ENCODE measurements at places on chromosomes 16 and 17. TPM values are rescaled to one million over a fixed set of nuclear protein-coding genes. Genes with fewer than 3 reads are reported as not detected.
A peak's percentile ranks its signal among the peaks of the same experiment; 100 is the strongest.

GRCh38 chr16:22163806-22164205 lies 1.5 kb downstream of the SDR42E2 start:
- peaks cover 10% of the 10 kb centered on the region for H3K27me3 ChIP-seq
- H3K4me1 ChIP-seq = peaks cover 5% of the 10 kb centered on the region
- H3K4me3 ChIP-seq = no peak overlapping the region

DNA sequence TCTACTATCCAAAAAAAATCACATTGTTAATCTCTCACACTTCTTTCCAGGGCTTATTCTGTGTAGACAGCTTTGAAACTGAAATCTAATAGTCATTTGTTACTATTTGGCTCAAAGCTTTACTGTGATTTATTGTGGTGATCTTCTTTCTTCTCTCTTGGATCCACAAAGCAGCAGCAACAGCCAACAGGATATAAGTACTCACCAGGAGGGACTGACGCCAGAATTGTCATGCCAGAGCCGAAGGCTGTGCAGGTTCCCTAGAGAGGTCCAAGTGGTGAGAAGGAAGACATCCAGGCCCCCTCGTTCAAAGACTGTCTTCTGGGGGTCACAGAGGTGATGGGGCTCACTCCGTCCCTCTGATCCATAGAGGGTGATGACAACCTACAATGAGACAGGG lies 33.3 kb downstream of the PKD1L3 start:
- H3K36me3 ChIP-seq = no peaks in the 10 kb centered on the region
- H3K4me1 ChIP-seq = no peaks in the 10 kb centered on the region
- H3K27ac ChIP-seq = no peak overlapping the region

- DNase-seq = no peak
- H3K4me3 ChIP-seq = peak within 1 kb of the TSS; percentile 50
- H3K36me3 ChIP-seq = peaks cover 26% of the 10 kb centered on the region
- peaks cover 55% of the 10 kb centered on the region for H3K27me3 ChIP-seq
- H3K4me1 ChIP-seq = no peaks in the 10 kb centered on the region
- no peak within 1 kb of the TSS for H3K27ac ChIP-seq
Observed at GRCh38 chr17:7262192-7262934, at the start of gene CLDN7. TSS of gene CLDN7 (minus strand) at chr17:7262478. CDS start at chr17:7262043, 435 bp downstream.

- no peaks in the 10 kb centered on the region for H3K4me1 ChIP-seq
- no peak overlapping the region for H3K4me3 ChIP-seq
- H3K27me3 ChIP-seq = no peaks in the 10 kb centered on the region
- H3K27ac ChIP-seq = no peak overlapping the region
Observed at GRCh38 chr16:87976665-87977064, 25.4 kb downstream of the BANP start.

GRCh38 chr17:59424331-59424730 lies 92.9 kb downstream of the YPEL2 start:
- peak overlapping the region; percentile 90 for H3K27ac ChIP-seq
- DNase-seq = no peak
- peaks cover 71% of the 10 kb centered on the region for H3K4me1 ChIP-seq
- H3K27me3 ChIP-seq = no peaks in the 10 kb centered on the region

- peaks cover 6% of the 10 kb centered on the region for H3K4me1 ChIP-seq
- no peak overlapping the region for H3K4me3 ChIP-seq
- no peaks in the 10 kb centered on the region for H3K27me3 ChIP-seq
- no peaks in the 10 kb centered on the region for H3K36me3 ChIP-seq
Observed at GRCh38 chr16:1113889-1114526, 18.0 kb upstream of the C1QTNF8 start.

GRCh38 chr17:2435862-2436261 lies 35.0 kb upstream of the MNT start:
- peaks cover 27% of the 10 kb centered on the region for H3K36me3 ChIP-seq
- H3K27ac ChIP-seq = no peak overlapping the region
- H3K4me1 ChIP-seq = no peaks in the 10 kb centered on the region
- no peak overlapping the region for H3K4me3 ChIP-seq

Gene CCT6B
- 3.6 TPM for total RNA-seq

GRCh38 chr16:85258629-85259028 lies 146.4 kb upstream of the CIBAR2 start:
- H3K4me3 ChIP-seq = no peak overlapping the region
- no peaks in the 10 kb centered on the region for H3K27me3 ChIP-seq
- H3K27ac ChIP-seq = no peak overlapping the region

DNA sequence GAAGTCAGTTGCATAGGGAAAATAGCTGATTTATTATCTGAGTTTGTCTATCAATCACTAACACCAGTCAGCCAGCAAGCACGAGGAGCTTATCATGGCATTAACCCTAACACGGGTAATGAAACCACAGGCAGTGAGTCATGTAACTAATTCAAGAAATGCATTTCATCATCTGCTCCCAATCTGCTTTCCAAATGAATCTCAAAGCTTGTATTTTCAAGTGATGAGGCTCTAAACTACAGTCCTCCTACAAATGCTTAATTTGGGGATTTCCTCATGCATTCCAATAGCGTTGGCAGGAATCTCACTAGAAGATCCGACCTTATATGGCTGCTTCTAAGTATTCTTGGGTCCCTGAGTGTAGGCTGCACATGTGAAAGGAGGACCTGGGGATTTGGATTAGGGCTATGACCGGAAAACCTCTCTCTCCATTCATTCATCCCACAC lies 118.4 kb upstream of the HSBP1 start:
- no peaks in the 10 kb centered on the region for H3K27me3 ChIP-seq
- no peaks in the 10 kb centered on the region for H3K36me3 ChIP-seq

GRCh38 chr17:45316434-45317110 lies at the start of gene MAP3K14:
TSS of gene MAP3K14 (minus strand) at chr17:45317020. CDS start at chr17:45290745, 26,275 bp downstream.
- H3K27me3 ChIP-seq = no peaks in the 10 kb centered on the region
- peak within 1 kb of the TSS; percentile 95 for H3K27ac ChIP-seq
- DNase-seq = peak; percentile 89
- peak within 1 kb of the TSS; percentile 93 for H3K4me3 ChIP-seq
- no peaks in the 10 kb centered on the region for H3K36me3 ChIP-seq

Gene ORMDL3
- total RNA-seq = 50.8 TPM

- peaks cover 13% of the 10 kb centered on the region for H3K4me1 ChIP-seq
- DNase-seq = no peak
- no peak overlapping the region for H3K4me3 ChIP-seq
- H3K27me3 ChIP-seq = no peaks in the 10 kb centered on the region
- no peak overlapping the region for H3K27ac ChIP-seq
Observed at GRCh38 chr16:10552998-10553491, 27.4 kb downstream of the EMP2 start.

GRCh38 chr16:31872201-31872600 lies 1.4 kb upstream of the ZNF267 start:
- no peaks in the 10 kb centered on the region for H3K36me3 ChIP-seq
- H3K4me1 ChIP-seq = peaks cover 34% of the 10 kb centered on the region
- no peak overlapping the region for H3K27ac ChIP-seq
- H3K27me3 ChIP-seq = no peaks in the 10 kb centered on the region
- H3K4me3 ChIP-seq = no peak overlapping the region

- peaks cover 9% of the 10 kb centered on the region for H3K4me1 ChIP-seq
- H3K4me3 ChIP-seq = no peak overlapping the region
- no peak overlapping the region for H3K27ac ChIP-seq
- peaks cover 29% of the 10 kb centered on the region for H3K36me3 ChIP-seq
- no peak for DNase-seq
Observed at GRCh38 chr16:116015-116414, 22.5 kb downstream of the NPRL3 start.

DNA sequence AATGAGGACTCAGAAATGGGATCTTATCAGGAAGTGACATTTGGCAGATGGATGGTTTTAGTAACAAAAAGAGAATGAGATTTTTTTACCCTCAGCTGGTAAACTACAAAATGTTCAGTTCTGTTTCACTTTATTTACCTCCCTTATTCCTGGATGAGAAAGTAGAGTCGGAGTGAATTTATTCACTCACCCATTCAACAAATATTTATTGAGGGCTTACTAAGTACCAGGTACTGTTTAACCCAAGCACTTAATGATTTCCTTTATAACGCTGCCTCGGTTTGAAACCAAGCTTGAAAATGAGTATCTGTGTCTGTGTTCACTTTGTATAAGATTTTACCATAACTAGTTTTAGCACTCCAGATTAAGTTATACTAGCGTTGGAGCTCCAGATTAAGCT lies 38.1 kb downstream of the CDRT15 start:
- no peaks in the 10 kb centered on the region for H3K4me1 ChIP-seq
- no peak for DNase-seq
- H3K27ac ChIP-seq = no peak overlapping the region
- H3K36me3 ChIP-seq = peaks cover 3% of the 10 kb centered on the region
- H3K4me3 ChIP-seq = no peak overlapping the region

Gene WNT9B
- total RNA-seq = not detected

DNA sequence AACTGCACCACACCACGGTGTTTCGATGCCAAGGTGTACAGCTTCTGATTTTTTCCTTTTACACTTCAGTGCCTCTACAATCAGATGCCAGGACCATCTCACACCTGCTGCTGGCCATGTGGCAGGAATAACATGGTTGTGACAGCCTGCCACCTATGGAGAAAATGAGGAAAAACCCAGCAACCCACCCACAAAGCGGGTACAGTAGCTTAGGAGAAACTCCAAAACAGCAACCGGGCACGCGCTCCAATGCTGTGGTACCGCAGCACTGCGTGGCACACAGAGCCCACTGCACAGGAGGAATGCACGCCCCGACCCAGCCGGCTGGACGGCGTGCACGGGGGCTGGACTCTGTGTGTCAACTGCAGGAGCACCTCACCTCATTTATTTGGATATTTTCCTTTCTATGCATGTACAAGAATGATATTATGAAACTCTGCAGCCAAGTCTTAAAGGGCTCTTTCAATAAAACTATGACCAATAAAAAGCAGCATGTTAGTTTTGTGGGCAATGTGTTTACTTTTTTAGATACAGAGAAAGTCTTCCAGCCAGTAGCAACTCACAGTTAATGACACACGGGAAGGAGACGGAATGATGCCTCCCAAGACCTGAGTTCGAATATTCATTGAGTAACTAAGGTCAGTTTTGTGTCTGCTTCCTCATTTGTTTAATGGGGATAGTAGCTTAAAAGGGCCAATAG lies 45.9 kb downstream of the MAP1LC3B start:
- H3K27me3 ChIP-seq = no peaks in the 10 kb centered on the region
- no peak overlapping the region for H3K27ac ChIP-seq
- no peak for DNase-seq
- peaks cover 18% of the 10 kb centered on the region for H3K4me1 ChIP-seq
- H3K36me3 ChIP-seq = no peaks in the 10 kb centered on the region

DNA sequence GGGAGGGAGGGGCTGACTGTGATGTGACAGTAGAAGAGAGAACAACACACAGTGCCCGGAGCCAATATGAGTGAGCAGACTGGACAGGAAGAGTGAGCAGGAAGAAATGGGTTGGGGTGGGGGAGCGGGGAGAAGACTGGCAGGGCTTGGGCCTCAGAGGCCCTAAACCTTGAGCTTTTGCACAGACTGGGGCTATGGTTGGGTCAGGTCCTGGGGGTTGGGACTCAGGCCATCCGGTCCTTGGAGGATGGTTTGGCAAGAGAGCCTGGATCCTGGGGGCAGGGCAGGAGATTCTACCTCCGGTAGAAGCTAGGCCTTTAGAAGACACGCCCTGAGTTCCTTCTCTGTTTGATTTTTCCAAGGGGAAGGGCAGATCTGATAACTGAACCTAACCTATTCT lies 1.1 kb downstream of the CAMTA2 start:
- no peaks in the 10 kb centered on the region for H3K27me3 ChIP-seq
- peaks cover 9% of the 10 kb centered on the region for H3K36me3 ChIP-seq
- peak overlapping the region; percentile 93 for H3K27ac ChIP-seq
- peak; percentile 64 for DNase-seq
- peak overlapping the region; percentile 97 for H3K4me3 ChIP-seq
- peaks cover 24% of the 10 kb centered on the region for H3K4me1 ChIP-seq

GRCh38 chr17:66727634-66728570 lies 107.0 kb upstream of the CACNG5 start:
- peak; percentile 68 for DNase-seq
- H3K4me3 ChIP-seq = no peak overlapping the region
- no peaks in the 10 kb centered on the region for H3K4me1 ChIP-seq

- no peaks in the 10 kb centered on the region for H3K27me3 ChIP-seq
- H3K4me3 ChIP-seq = no peak within 1 kb of the TSS
- no peaks in the 10 kb centered on the region for H3K4me1 ChIP-seq
- H3K36me3 ChIP-seq = no peaks in the 10 kb centered on the region
Observed at GRCh38 chr17:7079581-7080455, at the start of gene CLEC10A. TSS of gene CLEC10A (minus strand) at chr17:7080251. CDS start at chr17:7078812, 1,439 bp downstream.

DNA sequence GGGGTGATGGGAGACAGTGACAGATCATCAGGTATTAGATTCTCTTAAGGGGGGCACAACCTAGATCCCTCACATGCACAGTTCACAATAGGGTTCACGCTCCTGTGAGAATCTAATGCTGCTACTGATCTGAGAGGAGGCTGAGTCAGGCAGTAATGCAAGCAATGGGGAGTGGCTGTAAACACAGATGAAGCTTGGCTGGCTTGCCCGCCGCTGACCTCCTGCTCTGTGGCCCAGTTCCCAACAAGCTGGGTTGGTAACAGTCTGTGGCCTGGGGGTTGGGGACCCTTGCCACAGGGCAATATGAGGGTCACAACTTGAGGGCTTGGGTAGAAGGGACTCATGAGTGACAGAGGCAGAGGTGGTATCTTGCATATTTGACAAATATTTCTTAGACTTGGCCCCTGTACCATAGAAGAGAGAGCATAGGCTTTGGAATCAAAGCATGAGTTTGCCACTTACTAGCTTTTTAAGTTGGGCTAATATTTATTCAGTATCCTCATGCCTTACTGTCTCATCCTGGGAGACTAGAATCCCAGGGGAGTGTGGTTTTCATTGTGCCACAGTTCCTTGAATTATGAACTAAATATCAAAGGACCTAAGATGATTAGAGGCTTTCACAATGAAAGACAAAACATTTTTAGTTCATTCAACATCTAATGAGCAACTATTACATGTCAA lies 133.4 kb downstream of the SPACA3 start:
- no peaks in the 10 kb centered on the region for H3K27me3 ChIP-seq
- H3K36me3 ChIP-seq = no peaks in the 10 kb centered on the region
- no peak overlapping the region for H3K4me3 ChIP-seq
- no peak overlapping the region for H3K27ac ChIP-seq

GRCh38 chr17:75181608-75182318 lies 996 bp downstream of the SUMO2 start:
- DNase-seq = no peak
- peaks cover 37% of the 10 kb centered on the region for H3K4me1 ChIP-seq
- H3K27me3 ChIP-seq = no peaks in the 10 kb centered on the region
- peak overlapping the region; percentile 99 for H3K27ac ChIP-seq

GRCh38 chr16:50259334-50260205 lies 6.8 kb upstream of the ADCY7 start:
- H3K4me1 ChIP-seq = peaks cover 9% of the 10 kb centered on the region
- no peaks in the 10 kb centered on the region for H3K27me3 ChIP-seq
- peak overlapping the region; percentile 45 for H3K27ac ChIP-seq

Gene KRT9
- not detected for total RNA-seq

- no peaks in the 10 kb centered on the region for H3K27me3 ChIP-seq
- DNase-seq = peak; percentile 72
- H3K4me1 ChIP-seq = peaks cover 2% of the 10 kb centered on the region
- H3K4me3 ChIP-seq = peak overlapping the region; percentile 39
- H3K36me3 ChIP-seq = no peaks in the 10 kb centered on the region
Observed at GRCh38 chr17:7383742-7384488, 3.0 kb downstream of the TNK1 start.

DNA sequence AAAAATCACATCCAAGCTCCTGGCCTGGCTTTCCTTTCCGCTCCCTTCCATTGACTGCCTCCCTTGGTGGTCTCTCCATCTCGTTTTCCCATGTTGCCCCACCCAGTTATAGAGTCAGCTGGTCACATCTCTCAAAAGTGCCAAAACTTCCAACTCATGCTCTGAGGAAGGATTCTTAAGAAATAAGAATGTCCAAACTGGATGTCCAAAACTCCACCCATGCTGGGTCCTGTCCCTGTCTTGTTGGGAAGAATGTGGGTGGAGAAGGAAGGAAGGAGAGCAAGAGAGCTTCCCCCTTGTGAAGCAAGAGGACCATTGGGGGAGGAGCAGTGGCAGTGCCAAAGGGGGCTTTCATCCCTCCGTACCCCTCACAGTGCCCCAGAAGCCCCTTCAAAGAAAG lies 44.6 kb upstream of the MAP3K14 start:
- H3K27ac ChIP-seq = no peak overlapping the region
- H3K4me1 ChIP-seq = no peaks in the 10 kb centered on the region
- DNase-seq = peak; percentile 42
- H3K27me3 ChIP-seq = no peaks in the 10 kb centered on the region
- no peak overlapping the region for H3K4me3 ChIP-seq
